ENCODE measurements at places on chromosomes 1 and 21.

DNA sequence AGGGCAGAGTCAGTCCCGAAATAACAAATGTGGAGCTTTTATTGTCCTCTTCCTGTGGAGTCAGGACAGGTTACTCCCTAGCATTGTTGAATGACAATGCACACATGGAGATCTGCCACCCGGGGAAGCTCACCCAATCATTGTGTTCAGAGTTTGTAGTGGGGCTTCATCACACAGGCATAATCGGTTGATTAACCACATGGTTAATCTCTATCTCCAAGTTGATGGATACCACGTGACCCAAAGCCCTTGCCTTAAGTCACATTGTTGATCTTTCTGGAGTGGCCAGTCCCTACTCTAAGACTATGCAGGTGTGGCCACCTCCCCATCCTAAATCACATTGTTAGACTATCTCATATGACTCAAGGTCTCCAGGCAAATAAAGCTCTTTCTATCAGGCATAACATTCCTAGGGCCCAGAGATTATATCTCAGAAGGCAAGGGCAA is 2.6 kb upstream of the C1orf141 start:
- DNase-seq = no peak

- no peak for DNase-seq
Measured at GRCh38 chr1:195697130-195697529, 911.1 kb downstream of the KCNT2 start.

DNA sequence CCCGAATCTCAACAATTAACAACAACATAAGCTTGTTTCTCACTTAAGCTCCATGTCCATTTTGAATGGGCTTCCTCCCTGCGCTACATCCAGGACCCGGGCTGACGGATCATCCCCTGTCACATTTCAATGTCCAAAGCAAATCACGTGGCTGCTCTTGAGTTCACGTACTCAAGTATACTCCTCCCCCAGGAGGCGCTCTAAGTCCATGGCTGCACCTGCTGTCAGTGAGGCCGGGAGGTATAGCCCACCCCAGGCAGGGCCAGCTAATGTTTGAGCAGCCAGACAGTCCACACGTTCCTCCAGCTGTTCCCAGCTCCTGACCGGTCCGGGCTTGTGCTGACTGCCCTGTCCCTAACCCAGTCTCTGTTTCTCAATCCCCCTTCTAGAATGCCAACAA is 220.8 kb downstream of the SLC35F3 start:
- no peak for DNase-seq

GRCh38 chr1:29152046-29152805 is 28.5 kb upstream of the TMEM200B start:
- DNase-seq = no peak

DNA sequence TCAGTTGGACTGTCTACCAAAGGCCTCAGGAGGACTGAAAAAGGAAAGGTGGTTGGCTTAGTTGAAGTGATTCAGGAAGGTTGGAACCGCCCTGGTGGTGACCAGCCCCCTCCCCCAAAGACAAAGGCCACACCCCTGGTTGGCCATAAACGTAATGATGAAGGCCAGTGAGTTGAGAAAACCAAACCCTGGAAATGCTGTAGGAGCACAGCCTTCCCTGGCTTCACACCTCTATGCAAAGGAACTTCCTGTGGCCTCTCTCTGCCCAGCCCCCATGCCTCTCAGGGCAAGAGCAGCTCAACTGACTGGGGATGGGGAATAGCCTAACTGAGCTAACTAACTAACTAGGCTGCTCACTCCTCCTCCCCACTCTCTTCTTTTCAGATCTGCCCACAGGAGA is 90.4 kb downstream of the NPHP4 start:
- no peak for DNase-seq

DNA sequence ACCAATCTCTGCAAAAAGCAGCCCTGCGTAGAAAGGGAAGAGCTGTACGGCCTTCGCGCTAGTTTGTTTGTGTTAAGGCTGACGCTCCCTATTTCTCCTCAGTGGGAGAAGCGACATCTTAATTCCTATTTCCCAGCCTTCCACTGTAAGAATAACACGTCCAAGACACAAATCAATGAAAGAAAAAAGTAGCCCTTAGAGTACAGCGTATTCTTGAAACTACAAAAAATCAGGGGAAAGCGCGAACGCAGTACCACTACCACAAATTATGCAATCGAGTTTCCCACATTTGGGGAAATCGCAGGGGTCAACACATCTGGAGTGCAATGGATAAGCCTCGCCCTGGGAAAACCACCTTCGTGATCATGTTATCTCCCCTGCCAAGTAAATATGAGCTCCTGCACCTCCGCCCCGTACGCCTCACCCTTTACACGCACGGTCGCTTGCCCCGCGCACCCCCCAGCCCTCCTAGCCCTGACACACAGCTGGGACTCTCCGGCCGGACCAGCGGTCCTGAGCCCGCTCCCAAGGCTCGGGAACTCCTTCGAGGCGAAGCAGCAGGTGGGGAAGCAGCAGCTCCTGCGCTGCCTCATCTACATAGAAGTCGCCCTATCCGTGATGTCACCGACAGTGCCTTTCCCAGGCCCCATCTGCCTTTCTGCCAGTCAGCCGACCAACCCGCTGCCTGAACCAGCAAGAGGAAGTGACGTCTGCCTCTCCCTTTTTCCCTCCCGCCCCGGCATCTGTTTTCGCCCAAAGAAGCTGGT is 94.7 kb downstream of the PPIAL4G start:
- DNase-seq = peak; percentile 91

GRCh38 chr1:45437323-45437722 is 53.6 kb downstream of the TESK2 start:
- no peak for DNase-seq

DNA sequence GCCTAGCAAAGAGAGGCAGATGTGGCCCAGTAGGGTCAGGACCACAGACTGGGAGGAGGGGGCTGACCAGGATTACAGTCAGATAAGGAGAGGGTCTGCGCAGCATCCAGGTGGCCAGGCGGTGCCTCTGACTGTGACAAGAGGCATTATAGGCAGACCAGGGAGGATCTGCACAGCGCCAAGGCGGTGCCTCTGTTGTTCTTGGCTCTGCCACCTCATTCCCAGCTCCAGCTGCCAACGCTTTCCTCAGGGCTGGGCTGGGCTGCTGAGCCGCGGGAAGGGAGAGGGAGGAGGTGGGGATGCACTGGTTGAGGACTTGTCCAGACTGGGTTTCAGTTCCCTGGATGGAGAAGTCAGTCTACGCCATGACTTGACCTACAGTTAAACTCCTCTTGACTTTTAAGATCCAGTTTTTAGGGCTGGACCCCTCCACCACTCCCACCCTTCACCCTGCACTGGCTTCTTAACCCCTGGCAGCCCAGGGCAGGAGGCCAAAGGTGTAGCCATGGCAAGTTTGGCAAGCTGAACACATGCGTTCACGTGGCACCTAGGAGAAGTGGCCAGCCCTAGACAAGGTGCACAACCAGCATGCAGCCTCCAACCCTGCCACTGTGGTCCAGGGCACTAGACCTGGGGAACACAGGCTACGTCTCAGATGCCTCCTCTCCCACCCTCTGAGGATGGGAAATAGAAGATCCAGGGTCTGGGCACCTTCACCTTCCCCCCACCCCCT is 4.5 kb upstream of the CRABP2 start:
- DNase-seq = peak; percentile 78

GRCh38 chr1:45443580-45444446 is 47.1 kb downstream of the TESK2 start:
- no peak for DNase-seq

DNA sequence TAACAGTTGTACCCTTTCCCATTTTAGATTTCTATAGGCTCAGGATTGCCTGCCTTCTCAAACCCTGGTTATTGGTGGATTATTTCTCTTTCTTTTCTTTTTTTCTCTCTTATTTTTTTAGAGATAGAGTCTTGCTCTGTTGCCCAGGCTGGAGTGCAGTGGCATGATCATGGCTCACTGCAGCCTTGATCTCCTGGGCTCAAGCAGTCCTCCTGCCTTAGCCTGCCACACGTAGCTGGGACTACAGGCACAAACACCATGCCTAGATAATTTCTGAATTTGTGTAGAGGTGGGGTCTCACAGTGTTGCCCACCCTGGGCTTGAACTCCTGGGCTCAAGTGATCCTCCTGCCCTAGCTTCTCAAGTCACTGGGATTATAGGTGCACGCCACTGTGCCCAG is 58.8 kb downstream of the UCK2 start:
- no peak for DNase-seq

- no peak for DNase-seq
Measured at GRCh38 chr1:204308023-204308628, 51.6 kb downstream of the PLEKHA6 start.

DNA sequence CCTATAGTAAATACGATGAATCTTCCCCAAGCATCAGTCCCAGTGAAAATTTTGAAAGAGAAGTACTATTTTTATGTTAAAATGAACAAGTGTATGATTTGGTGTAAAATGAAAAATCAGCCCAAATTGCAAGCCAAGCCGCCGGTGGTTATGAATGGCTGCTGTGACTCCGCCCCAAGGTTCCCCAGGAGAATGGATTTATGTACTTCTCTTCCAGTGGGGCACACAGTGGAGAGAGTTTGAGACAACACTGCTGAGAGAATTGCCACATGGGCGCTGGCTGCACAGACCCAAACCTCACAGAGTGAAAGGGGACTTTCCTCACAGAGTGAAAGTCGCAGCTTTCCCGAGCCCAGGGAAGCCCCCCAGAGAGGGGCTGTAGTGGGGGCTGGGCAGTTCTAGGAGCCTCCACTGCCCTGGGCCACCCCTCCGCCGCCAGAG is 24.0 kb downstream of the CDK18 start:
- DNase-seq = no peak

DNA sequence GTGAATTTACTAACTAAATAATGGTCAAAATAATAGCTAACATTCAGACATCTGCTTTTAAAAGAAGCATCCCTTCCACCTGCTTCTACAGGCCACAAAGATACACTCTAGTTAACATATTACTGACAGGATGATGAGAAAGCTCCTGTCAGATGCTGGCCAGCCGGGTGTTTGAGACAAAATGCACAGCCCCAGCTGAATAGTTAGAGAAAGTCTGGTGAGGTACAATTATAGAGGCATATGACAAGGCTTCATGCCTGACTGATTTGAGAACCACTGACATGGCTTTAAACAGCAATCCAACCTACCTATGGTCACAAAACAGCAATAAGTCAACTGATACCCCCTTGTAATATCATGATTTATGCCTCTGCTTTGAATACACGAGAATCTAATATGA is 137.0 kb downstream of the DENND1B start:
- no peak for DNase-seq

- no peak for DNase-seq
Measured at GRCh38 chr1:67382292-67382691, 47.9 kb downstream of the SERBP1 start.

- peak; percentile 81 for DNase-seq
Measured at GRCh38 chr21:40143822-40144525, 276.7 kb downstream of the PCP4 start.

DNA sequence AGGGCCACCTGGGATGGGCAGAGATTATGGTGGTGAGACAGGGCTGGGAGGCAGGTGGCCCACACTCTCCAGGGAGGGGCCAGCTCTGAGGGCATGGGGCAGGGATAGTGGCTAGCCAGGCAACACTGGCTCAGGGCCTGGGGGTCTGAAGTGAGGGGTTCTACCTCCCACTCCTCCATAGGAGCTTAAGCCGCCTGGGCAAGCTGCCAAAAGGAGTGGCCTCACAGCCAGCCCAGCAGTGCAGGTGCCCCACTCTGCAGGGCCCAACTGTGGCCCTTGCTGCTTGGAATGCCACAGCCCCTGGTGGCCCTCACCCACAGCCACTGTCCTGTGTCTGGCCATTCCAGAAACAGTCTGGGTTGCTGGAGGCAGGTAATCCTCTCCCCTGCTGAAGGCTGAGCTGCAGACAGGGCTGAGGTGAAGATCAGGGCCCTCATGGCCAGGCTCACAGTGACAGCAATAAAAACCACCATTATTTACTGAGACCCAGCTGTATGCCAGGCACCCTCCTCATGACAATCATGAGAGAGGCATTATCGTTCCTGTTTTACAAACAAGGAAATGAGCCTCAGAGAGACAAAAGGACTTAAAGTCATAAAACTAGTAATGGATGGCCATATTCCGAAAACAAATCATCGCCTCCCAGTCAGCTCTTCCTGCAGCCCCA is 31.0 kb downstream of the KIF21B start:
- no peak for DNase-seq

DNA sequence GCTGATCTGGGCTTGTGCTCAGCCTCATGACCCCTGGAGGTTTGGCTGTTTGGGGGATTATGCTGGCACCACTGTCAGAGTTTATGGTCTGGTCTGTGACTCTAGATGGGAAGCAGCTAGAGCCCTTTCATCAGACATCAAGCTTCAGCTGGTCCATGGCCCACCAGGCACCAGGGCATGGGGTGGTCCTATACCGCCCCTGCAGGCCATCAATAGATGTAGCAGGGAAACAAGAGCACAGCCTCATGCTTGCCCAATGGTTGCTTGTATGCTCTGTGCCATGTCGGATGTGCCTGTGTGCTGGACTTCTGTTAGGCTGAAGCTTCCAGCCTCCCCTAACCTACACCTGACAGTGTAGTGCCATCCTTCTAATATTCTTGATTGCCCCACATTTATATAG is 71.1 kb upstream of the CD34 start:
- DNase-seq = no peak

GRCh38 chr1:82453511-82454185 is 652.9 kb downstream of the ADGRL2 start:
- no peak for DNase-seq

GRCh38 chr1:169368406-169368769 is 393 bp downstream of the BLZF1 start:
- peak; percentile 65 for DNase-seq

DNA sequence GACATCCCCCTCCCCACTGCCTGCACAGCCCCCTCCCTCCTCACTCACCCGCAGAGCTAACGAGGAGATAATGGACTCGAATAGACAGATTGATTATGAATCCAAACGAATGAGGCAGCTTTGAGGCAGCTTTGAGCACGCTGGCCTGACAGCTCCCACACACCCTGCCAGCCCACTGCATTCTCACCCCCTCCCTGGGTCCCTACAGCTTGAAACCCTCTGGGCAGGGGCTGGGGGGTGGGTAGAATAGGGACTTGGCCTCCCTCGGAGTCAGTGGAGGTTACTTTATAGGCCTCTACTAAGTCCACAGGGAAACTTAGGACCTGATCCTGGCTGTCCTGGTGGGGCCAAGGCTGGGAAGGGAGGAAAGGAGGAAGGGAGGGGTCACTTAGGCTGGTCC is 1.9 kb downstream of the NTRK1 start:
- DNase-seq = no peak

DNA sequence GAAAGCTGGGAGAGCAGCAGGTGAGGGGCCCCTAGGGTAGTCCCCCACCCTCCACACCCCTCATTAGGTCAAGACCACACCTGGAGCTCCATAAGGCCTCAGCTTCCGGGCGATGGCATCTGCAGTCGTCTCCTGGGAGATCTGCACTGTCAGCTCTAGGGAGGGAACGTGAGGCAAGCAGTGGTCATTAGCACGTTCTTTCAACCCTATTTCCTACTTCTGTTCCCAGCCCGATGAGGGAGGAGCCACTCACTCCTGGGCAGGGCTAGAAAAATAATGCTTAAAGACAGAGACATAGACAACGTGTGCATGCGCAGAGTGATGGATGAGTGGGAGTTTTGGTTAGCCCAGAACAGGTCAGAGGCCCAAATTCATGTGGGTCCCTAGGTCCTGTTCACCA is 9.7 kb downstream of the KDF1 start:
- DNase-seq = no peak
